ENCODE measurements at places on chromosomes 7 and 10. TPM values are rescaled to one million over a fixed set of nuclear protein-coding genes. Genes with fewer than 3 reads are reported as not detected.

GRCh38 chr7:111750228-111750627, 187.9 kb upstream of the IMMP2L start:
- no peak for DNase-seq

DNA sequence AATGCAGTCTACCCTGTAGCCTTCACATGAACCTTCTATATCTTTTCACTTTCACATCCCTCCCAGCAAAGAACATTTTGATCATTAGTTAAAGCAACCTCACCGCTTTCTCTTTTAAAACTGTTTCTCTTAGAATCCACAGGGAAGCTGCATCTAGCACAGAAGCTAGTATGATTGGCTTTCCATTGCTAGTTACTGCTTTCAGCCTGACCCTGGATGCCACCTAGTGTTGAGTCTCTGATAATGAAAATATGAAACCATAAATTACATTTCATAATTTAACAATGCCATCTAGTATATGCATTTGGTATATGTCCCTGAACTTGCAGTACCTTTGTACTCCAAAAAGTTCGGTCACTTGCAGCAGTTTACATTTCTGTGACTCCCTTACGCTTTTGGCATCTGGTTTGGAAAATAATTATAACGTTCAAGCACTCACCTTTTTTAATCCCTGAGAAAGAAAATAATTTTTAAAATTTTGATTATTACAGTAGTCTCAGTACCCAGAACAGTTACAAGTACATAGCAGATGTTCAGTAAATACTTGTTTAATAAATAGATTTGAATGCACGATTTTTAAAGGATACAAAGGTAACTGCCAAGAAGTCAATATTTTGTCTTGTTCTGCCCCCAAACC, 22.7 kb downstream of the CISD1 start:
- DNase-seq, result no peak

GRCh38 chr10:68153473-68154210, 44.4 kb downstream of the MYPN start:
- peak; percentile 88 for DNase-seq

- DNase-seq, result no peak
Observed at GRCh38 chr7:139695588-139695987, 82.2 kb downstream of the HIPK2 start.

GRCh38 chr7:140003913-140004382, 58.8 kb downstream of the PARP12 start:
- DNase-seq, result peak; percentile 56

DNA sequence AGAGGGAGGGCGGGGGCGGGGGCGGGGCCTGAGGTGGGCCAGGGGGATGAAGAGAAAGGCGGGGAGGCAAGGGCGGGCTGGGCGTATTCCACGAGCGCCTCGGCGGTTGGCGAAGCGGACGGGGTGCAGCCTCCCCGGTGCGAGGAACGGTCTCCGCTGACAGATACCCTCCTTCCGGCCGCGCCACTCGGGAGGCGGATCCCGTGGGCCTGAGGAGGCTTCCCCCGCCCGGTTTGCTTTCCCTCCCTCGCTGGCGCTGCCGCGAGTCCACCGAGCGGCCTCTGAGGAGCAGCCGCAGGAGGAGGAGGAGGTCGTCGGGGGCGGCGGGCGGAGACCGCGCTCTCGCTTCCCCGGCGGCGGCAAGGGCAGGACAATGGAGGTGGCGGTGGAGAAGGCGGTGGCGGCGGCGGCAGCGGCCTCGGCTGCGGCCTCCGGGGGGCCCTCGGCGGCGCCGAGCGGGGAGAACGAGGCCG, at the start of gene TRIM24:
TSS of gene TRIM24 (plus strand) at position 84 of the 473 bp plus-strand sequence. CDS start at position 374, 290 bp downstream.
- DNase-seq, result no peak

GRCh38 chr7:116139807-116140206, 70.5 kb upstream of the TES start:
- DNase-seq, result no peak

GRCh38 chr7:4267341-4268039, 414.6 kb upstream of the FOXK1 start:
- no peak for DNase-seq

- no peak for DNase-seq
Observed at GRCh38 chr10:110163192-110163773, 44.1 kb upstream of the MXI1 start.

GRCh38 chr10:100341953-100342626, 4.9 kb upstream of the SCD start:
- no peak for DNase-seq

- no peak for DNase-seq
Observed at GRCh38 chr7:46360811-46361210, 439.7 kb upstream of the IGFBP3 start.

DNA sequence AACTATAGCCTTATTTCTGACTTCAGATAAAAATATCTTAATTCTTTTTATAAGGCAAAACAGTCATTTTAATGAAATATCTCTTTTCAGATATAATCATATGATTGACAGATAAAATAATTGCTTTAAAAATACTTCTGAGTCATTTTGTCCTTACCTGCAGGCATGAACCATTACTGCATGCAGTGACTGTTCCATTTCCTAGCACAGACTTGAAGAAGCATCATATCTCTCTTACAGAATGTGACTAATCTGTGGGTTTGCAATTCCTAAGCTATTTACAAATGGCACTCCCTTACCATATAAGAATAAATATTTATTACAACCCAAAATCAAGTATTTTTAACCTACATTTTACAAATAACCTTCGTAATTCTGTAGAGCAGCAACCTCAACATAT, 120.7 kb downstream of the SRPK2 start:
- peak; percentile 39 for DNase-seq

GRCh38 chr10:129888784-129889616, 75.1 kb downstream of the EBF3 start:
- no peak for DNase-seq

- DNase-seq, result no peak
Observed at GRCh38 chr10:94673614-94674321, 9.8 kb upstream of the CYP2C18 start.

- no peak for DNase-seq
Observed at GRCh38 chr7:30884881-30885280, 26.8 kb upstream of the AQP1 start.

GRCh38 chr7:92680442-92680841, 90.3 kb upstream of the FAM133B start:
- DNase-seq, result no peak

- no peak for DNase-seq
Observed at GRCh38 chr10:122206471-122207065, 64.5 kb upstream of the BTBD16 start.

- no peak for DNase-seq
Observed at GRCh38 chr10:115209133-115209532, 116.0 kb downstream of the ATRNL1 start.

DNA sequence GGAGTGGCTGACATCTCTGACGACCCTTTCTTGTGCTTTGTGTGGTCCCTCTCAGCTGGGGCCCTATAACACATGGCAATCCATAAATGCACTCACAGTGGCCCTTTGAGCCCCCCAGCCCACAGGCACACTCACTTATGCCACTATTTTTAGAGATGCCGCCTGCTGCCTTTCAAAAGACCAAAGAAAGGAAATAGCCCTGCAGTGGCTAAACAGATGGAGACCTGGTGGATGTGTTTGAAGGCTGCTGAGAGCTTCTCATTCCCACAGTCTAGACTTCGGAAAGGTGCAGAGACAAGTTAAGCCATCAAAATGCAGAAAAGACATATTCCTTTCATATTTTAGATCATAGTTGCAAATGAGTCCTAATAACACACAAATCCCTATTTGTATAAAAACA, 42.0 kb upstream of the PDZD8 start:
- DNase-seq, result no peak

GRCh38 chr7:19537942-19538401, 170.9 kb downstream of the POLR1F start:
- DNase-seq, result no peak

GRCh38 chr10:101135141-101136006, 4.3 kb downstream of the TLX1 start:
- DNase-seq, result no peak

- no peak for DNase-seq
Observed at GRCh38 chr10:64873088-64873487, 1351.9 kb downstream of the REEP3 start.

Gene COL28A1
- polyA plus RNA-seq, result 0.02 TPM

Gene HOXA5
- 48.3 TPM for polyA plus RNA-seq

Gene COL17A1
- not detected for polyA plus RNA-seq

Gene FLNC
- 25.8 TPM for polyA plus RNA-seq

Gene SEMA3D
- 5.7 TPM for polyA plus RNA-seq

Gene GIMAP8
- not detected for polyA plus RNA-seq

Gene VWC2
- polyA plus RNA-seq, result not detected

Gene NPTX2
- polyA plus RNA-seq, result 0.02 TPM

Gene ZNF775
- polyA plus RNA-seq, result 2.2 TPM

Gene FZD1
- 9.6 TPM for polyA plus RNA-seq

Gene DNAJB9
- 7.8 TPM for polyA plus RNA-seq

Gene CYP3A4
- not detected for polyA plus RNA-seq

Gene GATA3
- not detected for polyA plus RNA-seq

Gene BEND7
- polyA plus RNA-seq, result 2.1 TPM

Gene SEMA3A
- polyA plus RNA-seq, result 61.9 TPM
